Activated CD8-positive, alpha-beta T cell treated with anti-CD3 and anti-CD28 coated beads, Interleukin-2, amount 10 ng/mL, durations not matched to agents 7 days and 5 days (primary cell): ENCODE measurements at places on chromosomes 6 and 20. TPM values are rescaled to one million over a fixed set of nuclear protein-coding genes. Genes with fewer than 3 reads are reported as not detected.

Gene CPNE5
- 1.4 TPM for total RNA-seq

Gene EFCAB8
- total RNA-seq, result 1.5 TPM

DNA sequence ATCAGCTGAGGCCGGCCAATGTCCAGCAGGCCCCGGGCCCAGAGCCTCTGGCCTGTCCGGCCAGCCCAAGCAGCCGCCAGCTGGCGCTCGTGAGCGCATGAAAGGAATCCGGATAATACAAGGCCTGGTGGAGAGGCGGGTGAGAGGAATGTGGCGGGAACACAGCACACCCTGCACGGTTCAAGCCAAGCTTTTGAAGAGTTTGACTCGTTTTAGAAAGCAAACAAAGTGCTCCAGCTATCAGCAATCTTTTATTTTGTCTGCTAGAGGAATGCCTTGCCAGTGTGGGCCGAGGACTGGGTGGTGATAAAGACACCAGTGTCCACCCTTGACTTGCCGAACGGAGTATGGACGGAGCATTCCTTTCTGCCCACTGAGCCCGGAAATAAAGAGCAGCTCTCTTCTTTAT is 9.3 kb upstream of the NEDD9 start:
- H3K27ac ChIP-seq, result no peak overlapping the region
- peaks cover 42% of the 10 kb centered on the region for H3K36me3 ChIP-seq
- no peaks in the 10 kb centered on the region for H3K27me3 ChIP-seq
- DNase-seq, result no peak
- peaks cover 10% of the 10 kb centered on the region for H3K4me1 ChIP-seq
- no peak overlapping the region for H3K4me3 ChIP-seq

- H3K4me3 ChIP-seq, result no peak overlapping the region
- H3K27me3 ChIP-seq, result peaks cover 7% of the 10 kb centered on the region
- H3K27ac ChIP-seq, result no peak overlapping the region
- no peaks in the 10 kb centered on the region for H3K4me1 ChIP-seq
- no peaks in the 10 kb centered on the region for H3K36me3 ChIP-seq
Measured at GRCh38 chr6:169344750-169345065, 91.1 kb upstream of the THBS2 start.
